RPMI7951 (cell line): ENCODE measurements at places on chromosomes 1 and 21. TPM values are rescaled to one million over a fixed set of nuclear protein-coding genes. Genes with fewer than 3 reads are reported as not detected.

Gene BCL2L15
- not detected in 2 replicates for total RNA-seq

Gene OR2T12
- not detected in 2 replicates for total RNA-seq

Gene HES3
- total RNA-seq, result not detected in 2 replicates

Gene S100A9
- 1.1 and 2.4 TPM in 2 replicates for total RNA-seq

Gene GBP6
- not detected in 2 replicates for total RNA-seq

Gene NHLH2
- not detected in 2 replicates for total RNA-seq

Gene LAPTM5
- 70.7 and 82.5 TPM in 2 replicates for total RNA-seq

Gene KCNE2
- total RNA-seq, result not detected in 2 replicates

Gene MARCKSL1
- 31.7 and 47.7 TPM in 2 replicates for total RNA-seq

Gene KCND3
- not detected in 2 replicates for total RNA-seq

Gene RHBDL2
- not detected in 2 replicates for total RNA-seq

Gene TRIM45
- total RNA-seq, result 3.3 and 3.6 TPM in 2 replicates

Gene CDK11B
- total RNA-seq, result 10.0 and 10.7 TPM in 2 replicates

Gene SPATA21
- total RNA-seq, result not detected in 2 replicates

Gene TRPM2
- 6.7 and 10.4 TPM in 2 replicates for total RNA-seq

Gene FMOD
- total RNA-seq, result not detected in 2 replicates

Gene MASP2
- total RNA-seq, result not detected in 2 replicates

Gene DEDD
- 20.1 and 23.1 TPM in 2 replicates for total RNA-seq

Gene SNIP1
- total RNA-seq, result 12.9 and 19.2 TPM in 2 replicates

Gene TLCD4
- total RNA-seq, result 0.48 and 0.59 TPM in 2 replicates

Gene HNRNPCL1
- 0.12 TPM in 1 of 2 replicates, not detected in the other for total RNA-seq

Gene CYP4Z1
- total RNA-seq, result not detected in 2 replicates

Gene GBP4
- total RNA-seq, result 0.60 and 0.78 TPM in 2 replicates

Gene HSD3B1
- total RNA-seq, result not detected in 2 replicates

Gene AQP10
- total RNA-seq, result not detected in 2 replicates

Gene UBE2U
- not detected in 2 replicates for total RNA-seq

Gene CHI3L2
- total RNA-seq, result 2.6 and 5.5 TPM in 2 replicates

Gene AGO1
- total RNA-seq, result 9.1 and 11.1 TPM in 2 replicates

Gene OVAAL
- 0.36 and 0.68 TPM in 2 replicates for total RNA-seq
